ENCODE measurements at places on chromosomes 3 and 15.

- no peak for DNase-seq
Measured at GRCh38 chr3:114223143-114223542, 14.2 kb downstream of the ZNF80 start.

GRCh38 chr3:63975723-63976122 is 47.6 kb downstream of the PSMD6 start:
- DNase-seq: no peak

GRCh38 chr3:184196536-184196935 is 10.5 kb downstream of the ABCF3 start:
- no peak for DNase-seq

DNA sequence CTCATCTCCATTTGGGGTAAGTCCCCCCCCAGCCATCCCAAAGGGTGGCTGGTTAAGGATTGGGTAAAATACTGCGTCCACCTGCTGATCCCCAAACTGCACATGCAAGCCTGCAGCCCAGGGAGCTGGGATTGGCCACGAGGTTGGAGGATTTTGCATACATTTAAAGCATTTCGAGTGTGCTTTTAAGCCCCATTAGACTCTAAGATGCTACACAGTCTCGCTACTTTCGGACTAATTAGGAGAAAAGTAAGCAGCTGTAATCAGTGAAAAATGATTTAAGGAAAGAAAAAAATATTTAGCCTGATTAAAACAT is 23.9 kb downstream of the SLC6A6 start:
- DNase-seq: no peak

- DNase-seq: no peak
Measured at GRCh38 chr15:92143765-92144164, 249.9 kb upstream of the ST8SIA2 start.

- DNase-seq: no peak
Measured at GRCh38 chr3:99394831-99395778, 243.3 kb upstream of the COL8A1 start.

- no peak for DNase-seq
Measured at GRCh38 chr3:41141433-41142167, 57.7 kb upstream of the CTNNB1 start.

DNA sequence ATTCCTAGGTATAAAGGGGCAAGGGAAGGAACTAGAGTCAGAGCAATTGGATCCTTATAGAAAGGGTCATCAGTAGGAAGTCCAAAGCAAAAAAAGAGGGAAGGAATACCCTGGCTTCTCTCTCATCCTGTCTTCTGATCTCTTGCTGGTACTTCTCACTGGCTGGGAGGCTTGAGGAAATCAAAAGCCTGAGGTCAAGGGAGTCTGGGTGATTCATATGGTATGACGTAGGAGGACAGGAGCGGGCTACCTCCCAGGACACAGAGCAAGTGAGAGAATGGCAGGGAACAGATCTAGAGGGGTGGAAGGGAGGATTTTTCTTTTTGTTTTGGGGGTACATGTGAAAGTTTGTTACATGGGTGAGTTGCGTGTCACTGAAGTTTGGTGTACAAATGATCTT is 76.0 kb downstream of the CFAP20DC start:
- DNase-seq: no peak

Measured in right renal pelvis (tissue), 4 donors.